ENCODE measurements at places on chromosomes 3 and 15. TPM values are rescaled to one million over a fixed set of nuclear protein-coding genes. Genes with fewer than 3 reads are reported as not detected.

The TNFSF10 gene
- total RNA-seq: 2.9 TPM

The OTOL1 gene
- total RNA-seq: not detected

The NPAP1 gene
- not detected for total RNA-seq

The OSTN gene
- not detected for total RNA-seq

The NAALADL2 gene
- total RNA-seq: 0.41 TPM

- no peak for DNase-seq
- no peaks in the 10 kb centered on the region for H3K36me3 ChIP-seq
- H3K4me1 ChIP-seq: no peaks in the 10 kb centered on the region
- no peak overlapping the region for H3K4me3 ChIP-seq
- no peak overlapping the region for H3K27ac ChIP-seq
- H3K27me3 ChIP-seq: peaks cover 3% of the 10 kb centered on the region
Observed at GRCh38 chr3:12236351-12236750, 52.5 kb upstream of the PPARG start.

The ACKR4 gene
- total RNA-seq: 0.10 TPM

The DLL4 gene
- total RNA-seq: not detected

DNA sequence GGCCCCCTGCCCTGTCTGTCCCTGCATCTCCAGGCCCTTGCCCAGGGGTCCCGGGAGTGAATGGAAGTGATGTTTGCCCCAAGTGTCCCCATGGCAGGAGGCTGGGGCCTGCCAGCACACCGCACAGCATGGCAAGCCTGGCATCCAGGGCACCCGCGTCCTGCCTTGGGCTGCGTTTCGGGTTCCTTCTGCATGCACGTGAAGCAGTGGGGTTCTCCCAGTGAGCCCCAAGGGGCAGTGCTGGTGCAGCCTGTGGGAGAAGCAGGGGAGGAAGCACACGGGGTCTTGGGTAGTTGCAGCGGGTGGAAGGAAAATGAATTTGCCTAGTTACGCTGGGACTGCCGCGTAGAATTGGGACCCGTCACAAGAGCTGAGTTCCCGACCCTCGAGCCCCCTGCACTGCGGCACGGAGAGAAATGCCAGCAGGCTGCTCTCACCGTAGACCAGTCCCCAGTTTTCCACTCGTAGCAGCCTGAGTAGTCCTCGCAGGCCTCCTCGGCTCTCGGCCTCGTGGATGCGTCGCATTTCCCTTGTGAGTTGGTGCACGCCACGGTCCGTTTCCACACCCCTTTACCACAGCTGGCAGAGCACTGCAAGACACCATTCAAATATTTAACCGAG lies 259.5 kb upstream of the LYSMD4 start:
- H3K27ac ChIP-seq: no peak overlapping the region
- DNase-seq: no peak
- H3K27me3 ChIP-seq: no peaks in the 10 kb centered on the region

- no peaks in the 10 kb centered on the region for H3K4me1 ChIP-seq
- H3K27me3 ChIP-seq: no peaks in the 10 kb centered on the region
- H3K36me3 ChIP-seq: no peaks in the 10 kb centered on the region
Observed at GRCh38 chr3:71489315-71489761, 94.2 kb downstream of the FOXP1 start.

Data from GM12878 (cell line).